Fibroblast of the conjunctiva (primary cell): ENCODE measurements at places on chromosomes 12 and 14.

DNA sequence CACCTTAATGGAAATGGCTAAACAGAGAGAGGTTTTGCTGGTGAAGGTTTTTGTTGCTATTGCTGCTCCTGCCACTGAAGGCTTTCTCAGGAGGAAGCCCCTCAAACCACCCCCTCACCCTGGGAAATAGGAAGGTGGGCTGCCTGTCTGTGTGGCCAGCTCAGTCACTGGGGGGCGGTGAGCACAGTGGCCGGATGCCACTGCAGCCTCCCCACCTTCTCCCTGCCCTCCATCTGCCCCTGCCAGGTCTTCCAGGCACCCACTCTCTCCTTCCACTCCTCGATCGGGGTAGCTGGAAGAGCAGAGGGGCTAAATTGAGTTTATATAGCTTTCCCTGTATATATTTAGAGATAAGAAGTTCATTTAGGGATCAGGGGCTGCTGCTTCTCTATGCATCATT, 80.8 kb downstream of the PAPOLA start:
- no peak for DNase-seq

DNA sequence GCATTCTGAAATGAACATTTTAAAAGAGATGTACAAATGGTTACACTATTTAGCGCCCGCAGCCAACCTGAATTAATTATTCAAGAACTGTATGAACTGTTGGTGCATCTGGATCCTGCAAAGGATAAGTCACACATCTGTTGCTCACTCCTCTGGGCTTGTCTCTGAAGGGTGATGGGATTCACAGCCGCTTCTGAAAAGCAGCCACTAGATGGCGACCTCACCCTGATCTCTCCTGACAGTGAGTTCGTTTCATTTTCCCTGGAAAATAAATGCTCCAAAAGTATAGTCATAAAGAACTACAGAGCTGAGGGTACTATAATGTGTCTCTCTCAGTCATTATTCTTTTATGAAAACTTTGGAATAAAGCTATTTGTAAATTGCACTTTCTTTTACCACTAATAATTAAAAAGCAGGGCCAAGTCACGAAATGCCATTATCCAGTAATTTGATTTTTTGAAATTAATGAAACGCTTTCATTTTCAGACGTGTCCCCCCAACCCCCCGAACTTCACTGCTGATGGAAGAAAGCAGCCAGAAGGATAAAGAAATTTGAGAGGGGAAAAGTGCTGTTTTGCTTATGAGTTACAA, 789.6 kb downstream of the NRXN3 start:
- DNase-seq = peak; percentile 61

- DNase-seq = no peak
Measured at GRCh38 chr14:40188006-40188405, 755.8 kb upstream of the FBXO33 start.

DNA sequence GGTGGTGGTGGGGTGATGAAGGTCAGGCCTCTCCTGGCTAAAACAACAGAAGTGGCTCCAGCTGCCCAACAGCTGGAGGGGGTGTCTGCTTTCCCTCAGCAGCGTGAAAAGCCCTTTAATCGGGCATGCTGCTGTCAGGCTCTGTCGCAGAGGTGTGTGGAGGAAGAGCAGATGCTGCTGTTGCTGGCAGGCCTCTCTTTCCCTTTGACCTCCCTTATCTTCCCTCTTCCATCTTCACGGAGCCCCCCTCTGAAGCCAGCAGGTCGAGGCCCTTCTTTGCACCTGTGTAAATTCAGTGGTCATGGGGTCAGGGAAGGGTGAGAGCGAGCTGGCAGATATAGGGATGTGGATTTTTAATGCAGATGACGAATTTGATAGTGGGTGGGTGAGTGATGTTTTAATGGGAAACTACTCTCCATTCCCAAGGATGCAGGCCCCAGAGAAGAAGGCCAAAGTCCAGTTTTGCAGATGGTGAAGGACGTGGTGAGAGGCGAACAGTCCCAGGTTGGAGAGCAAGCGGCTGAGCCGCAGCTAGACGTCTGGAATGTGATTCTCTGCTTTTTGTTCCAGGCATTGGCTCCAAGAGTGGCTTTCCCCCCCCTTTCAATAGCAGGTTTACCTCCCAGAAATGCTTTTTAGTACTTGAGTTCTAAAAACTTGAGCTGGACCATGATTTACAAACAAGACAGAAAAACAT, 64.0 kb downstream of the SMOC1 start:
- DNase-seq = no peak

- DNase-seq = no peak
Measured at GRCh38 chr14:65840118-65840751, 427.7 kb downstream of the FUT8 start.

GRCh38 chr14:75435473-75435872, 7.7 kb downstream of the JDP2 start:
- no peak for DNase-seq

GRCh38 chr12:92571844-92572543, 130.8 kb upstream of the PLEKHG7 start:
- DNase-seq = no peak

DNA sequence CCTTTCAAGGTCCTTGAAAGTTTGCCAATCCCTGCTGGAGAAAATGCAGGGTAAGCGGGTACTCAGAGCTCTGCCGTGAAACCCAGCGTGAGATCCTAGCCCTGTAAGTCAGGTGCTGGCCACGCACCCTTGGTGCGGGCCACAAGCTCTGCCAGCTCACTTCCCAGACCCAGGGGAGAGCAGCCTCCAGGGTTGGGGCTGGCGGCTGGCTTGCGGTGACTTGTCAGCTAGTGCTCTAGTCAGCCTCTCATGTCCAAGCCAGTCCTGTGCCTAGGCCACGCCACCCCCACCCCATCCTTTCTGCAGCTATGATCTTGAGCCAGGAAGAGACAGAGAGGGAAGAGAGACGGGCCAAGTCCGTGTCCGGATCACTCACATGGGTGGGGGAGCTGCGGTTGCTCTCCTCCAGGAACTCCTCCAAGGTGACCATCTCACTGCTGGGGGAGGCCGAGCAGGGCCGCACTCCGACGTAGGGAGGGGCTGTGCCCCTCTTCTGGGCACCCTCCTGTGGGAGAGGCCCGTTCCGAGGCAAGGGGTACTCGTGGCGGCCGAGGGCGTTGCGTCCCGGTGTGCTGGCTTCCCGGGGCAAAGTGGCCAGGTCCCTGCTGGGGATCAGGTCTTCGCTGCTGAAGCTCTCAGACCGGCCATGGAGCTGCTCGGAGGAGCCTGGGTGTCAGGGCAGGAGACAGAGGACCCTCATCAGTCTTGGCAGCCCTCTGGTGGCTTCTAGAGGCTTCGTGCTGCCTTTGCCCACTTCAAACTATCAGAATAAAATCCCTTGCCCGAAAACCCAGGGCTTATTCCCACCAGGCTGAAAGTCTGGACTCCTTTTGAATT, 33.3 kb upstream of the GPR68 start:
- no peak for DNase-seq

DNA sequence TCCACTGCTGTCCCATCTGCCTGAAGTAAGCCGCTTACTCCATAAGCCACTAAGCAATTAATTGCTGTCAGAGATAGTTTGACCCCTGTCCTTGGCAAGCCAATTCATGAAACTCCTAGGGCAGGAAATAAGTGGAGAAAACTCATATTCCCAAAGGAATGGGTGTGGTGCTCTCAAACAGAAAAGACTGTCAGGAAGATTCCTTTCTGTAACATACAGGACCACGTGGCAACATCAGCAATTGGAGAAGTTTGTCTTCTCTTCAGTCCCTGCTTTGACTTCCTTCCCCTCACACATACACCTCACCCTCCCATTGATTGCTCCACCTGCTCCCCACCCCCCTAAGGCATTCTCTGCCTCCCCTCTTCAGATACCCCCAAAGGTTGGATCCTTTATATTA, 36.2 kb upstream of the MDM1 start:
- DNase-seq = peak; percentile 36

DNA sequence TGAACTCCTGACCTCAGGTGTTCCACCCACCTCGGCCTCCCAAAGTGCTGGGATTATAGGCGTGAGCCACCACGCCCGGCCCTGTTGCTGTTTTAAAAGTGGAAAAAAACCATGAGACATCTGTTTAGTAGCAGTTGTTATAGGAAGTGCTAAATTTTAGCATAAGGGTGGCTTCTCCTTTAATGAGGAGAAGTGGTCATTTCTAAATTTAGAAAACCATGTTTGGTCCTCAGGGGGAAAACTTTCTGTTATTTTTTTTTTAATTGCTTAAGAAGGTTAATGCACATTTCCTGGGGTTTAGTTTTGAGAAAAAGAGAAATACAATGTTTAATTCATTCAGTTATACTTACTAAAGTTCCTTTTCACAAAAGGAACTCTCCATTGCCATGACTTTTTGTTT, 102.1 kb downstream of the MYRFL start:
- no peak for DNase-seq

GRCh38 chr14:77022236-77022852, 6.2 kb downstream of the IRF2BPL start:
- DNase-seq = no peak

DNA sequence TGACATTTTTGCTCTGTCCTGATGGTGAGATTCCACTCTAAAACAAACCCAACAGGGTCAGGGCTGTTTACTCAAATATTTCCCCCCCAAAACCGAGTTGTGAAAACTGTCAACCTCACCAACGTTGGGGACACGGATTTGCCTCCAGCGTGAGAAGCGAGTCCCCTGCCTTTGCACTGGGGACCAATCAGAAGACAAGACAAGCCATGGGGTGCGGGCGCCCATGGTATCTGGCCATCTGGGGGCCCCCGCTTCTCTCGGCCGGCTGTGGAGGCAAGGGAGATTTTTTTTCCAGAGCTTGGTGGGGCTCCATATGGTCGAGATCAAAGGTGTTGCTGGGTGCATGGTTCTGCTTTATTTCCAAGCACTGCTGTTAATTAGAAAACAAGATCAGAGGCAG, 272.1 kb downstream of the BCL11B start:
- DNase-seq = no peak

GRCh38 chr14:100576091-100577085, 10.8 kb downstream of the BEGAIN start:
- no peak for DNase-seq
